ENCODE measurements at places on chromosomes 5 and 9.

DNA sequence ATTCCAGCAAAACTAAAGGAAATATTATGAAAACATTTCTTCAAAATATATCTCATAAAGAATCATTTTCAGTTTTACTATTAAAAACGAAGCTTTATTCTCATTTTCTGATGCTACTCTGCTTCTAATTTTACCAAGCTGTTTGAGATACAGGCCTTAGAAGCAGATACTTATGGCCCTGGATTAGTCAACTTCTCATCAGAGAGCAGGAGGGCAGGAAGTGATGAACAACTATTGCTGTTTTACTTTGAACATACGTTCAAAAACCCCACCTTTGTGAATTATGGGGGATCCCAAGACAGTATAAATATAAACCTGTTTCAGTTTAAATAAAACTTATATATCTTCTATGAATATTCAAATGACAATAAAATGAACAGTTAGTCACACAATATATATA lies 16.0 kb downstream of the MPDZ start:
- no peak for DNase-seq

- DNase-seq, result peak; percentile 34
Observed at GRCh38 chr5:113242481-113243348, 192.1 kb downstream of the TSSK1B start.

- DNase-seq, result no peak
Observed at GRCh38 chr5:123856766-123857165, 344.8 kb downstream of the CSNK1G3 start.

- DNase-seq, result no peak
Observed at GRCh38 chr5:58012801-58013315, 447.0 kb downstream of the PLK2 start.

DNA sequence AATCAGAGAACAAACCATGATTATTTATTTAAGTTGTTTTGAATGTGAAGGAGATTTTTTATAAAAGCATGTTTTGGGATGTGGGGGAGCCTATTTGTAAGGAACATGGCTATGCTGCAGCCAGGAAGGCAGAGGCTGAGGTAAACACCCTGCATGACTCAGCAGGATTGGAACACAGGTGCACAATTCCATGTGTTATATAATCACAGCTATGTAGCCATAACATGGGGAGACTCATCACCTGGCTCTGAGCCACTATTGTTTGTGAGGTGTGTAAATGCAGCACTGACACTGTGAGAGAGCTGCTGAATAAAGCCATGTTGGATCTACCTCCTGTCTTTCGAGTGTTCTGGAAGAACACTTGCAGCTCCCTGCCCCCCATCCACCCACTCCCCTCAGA lies 1009.8 kb downstream of the DNAH5 start:
- no peak for DNase-seq

- peak; percentile 46 for DNase-seq
Observed at GRCh38 chr5:43785198-43785597, 182.2 kb downstream of the NNT start.

DNA sequence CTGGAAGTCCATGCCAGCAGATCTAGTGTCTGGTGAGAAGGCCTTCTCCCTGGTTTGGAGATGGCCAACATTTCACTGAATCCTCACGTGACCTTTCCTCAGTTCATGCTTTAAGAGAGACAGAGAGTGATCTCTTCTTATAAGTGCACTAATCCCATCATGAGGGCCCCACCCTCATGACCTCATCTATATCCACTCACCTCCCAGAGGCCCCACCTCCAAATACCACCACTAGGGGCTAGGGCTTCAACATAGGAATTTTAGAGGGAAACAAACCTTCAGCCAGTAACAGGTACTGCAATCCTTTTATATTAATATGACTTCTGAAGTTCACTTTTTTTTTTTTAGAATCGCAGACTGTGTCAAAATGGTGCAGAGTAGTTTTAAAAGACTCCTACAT lies 496.9 kb upstream of the ADAMTS16 start:
- DNase-seq, result no peak

DNA sequence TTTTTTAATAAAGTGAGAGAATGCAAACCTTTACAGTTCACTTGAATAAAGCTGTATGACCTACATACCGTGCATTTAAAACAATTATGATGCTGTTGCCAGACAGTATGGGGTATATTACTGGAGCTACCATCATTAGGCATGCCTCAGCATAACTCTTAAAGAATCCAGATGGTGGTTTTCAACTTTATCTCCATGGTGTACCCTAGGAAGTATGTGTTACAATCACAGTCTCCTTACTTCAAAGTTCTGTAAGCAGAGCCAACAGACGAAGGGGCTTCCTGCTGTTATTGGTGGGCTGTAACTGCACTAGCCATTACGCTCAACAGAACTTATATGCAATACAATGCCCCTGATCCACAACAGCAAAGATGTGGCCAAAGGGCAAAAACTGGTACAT lies 803.3 kb downstream of the DTWD2 start:
- no peak for DNase-seq

GRCh38 chr5:139760066-139761056 lies 35.2 kb upstream of the PSD2 start:
- DNase-seq, result no peak

DNA sequence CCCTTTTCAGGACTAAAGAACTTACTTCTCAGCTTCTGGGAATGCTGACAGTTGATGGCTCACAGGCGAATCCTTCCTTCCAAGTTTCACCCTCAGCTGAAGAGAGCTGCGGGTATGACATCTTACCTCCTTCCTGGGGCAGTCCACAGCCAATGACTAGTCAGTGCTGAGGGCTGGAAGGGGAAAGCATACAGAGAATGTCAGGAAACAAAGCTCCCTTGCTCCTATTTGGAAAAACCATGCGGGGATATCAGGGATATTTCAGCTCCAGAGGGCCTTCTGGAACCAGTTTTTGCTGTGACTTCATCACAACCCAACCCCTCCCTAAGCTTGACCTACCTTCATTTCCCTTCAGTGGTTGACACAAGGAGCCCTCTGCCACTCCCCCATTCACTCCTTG lies 15.7 kb downstream of the FTMT start:
- no peak for DNase-seq

DNA sequence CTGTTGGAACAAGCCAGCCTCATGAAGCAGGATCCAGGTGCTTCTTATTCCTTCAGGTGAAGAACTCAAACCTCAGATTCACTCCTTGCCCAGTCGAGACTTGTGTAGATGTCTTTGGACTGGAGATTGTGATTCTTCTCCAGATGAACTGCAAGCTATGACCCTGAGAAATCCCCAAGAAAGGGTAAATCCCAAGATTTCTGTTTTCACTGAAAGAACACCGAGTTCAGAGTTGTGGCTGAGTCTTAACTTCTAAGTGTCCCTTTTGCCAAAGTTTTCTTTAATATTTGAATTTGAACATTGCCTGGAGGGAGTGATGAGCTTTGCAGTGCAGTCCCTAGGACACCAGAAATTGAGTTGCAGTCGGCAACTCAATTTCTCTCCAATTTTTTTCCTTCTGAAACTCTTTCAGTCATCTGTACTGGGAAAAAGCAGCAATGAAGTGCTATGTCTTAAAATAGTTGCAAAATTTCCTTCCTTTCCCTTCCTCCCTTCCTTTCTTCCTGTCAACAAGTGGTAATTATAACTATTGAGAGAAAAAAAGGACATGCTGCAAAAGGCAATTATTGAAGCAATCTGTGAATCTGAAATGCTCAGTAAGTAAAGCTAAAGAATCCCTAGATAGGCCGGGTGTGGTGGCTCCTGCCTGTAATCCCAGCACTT lies 56.1 kb downstream of the ANKRD55 start:
- no peak for DNase-seq

- DNase-seq, result no peak
Observed at GRCh38 chr5:55777332-55777731, 39.5 kb downstream of the DDX4 start.

GRCh38 chr5:64666078-64666477 lies 24.2 kb upstream of the SHISAL2B start:
- DNase-seq, result peak; percentile 43

DNA sequence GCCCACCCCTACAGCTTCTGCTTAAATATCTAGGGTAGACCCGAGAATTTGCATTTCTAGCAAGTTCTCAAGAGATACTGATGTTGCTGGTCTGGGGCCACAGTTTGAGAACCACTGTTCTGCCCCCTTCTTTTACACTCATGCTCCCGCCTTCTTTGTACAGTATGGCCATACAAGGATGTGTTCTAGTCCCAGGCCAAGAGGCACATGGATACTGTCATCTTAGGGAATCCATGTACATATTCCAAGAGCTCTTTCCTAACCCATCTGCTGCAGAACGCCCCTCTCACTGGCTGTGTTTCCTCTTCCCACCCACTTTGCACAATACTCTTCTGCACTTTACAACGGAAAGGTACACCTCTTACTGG lies 44.4 kb downstream of the FGF18 start:
- no peak for DNase-seq

GRCh38 chr5:50667653-50668595 lies 1.5 kb downstream of the PARP8 start:
- peak; percentile 39 for DNase-seq

GRCh38 chr9:114238891-114239875 lies 83.7 kb upstream of the ORM1 start:
- DNase-seq, result peak; percentile 14

DNA sequence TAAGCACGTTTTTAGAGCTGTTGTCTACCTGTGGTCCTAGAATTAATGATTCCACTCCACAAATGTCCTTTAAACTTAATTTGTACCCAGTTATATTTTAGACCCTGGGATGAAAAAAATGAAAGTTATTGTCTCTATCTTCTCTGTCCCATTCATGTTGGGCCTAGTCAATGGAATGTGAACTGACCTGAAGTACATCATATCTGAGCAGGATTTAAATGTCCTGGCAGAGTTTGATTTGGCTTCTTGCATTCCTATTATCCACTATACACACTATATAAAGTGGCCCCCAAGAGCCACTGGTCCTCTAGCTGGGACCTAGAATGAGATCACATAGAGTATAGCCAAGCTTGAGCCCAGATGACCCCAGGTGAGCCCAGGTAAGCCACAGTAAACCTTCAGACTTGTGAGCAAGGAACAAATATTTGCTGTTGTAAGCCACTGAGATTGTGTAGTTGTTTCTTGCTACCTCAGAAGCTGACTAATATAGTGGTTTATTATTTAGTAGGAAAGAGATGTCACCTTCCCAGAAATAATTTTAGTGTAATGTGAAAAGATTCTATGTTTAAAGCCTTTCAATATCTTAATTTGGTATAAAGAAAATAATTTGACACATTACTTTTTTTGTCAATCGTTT lies 37.1 kb upstream of the C6 start:
- DNase-seq, result no peak

DNA sequence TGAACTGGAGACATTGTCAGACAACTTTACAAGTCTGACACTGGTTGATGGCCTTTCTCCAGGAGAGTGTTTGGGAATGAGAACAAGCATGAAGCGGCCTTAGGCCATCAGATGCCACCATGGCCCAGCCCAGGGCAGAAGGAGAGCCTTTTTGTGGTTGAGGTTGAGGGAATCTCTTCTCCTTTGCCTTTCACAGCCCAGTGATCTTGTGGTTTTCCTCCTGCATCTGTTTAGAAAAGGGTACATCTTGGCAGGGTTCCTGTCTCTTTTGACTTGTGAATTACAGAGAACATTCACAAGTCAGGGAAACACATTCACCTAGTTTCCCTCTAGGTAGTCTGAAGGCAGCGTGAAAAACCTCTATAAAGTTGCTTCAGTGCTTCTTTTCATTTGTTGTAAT lies 27.5 kb downstream of the DMRT2 start:
- no peak for DNase-seq

GRCh38 chr5:14415698-14416074 lies 165.9 kb upstream of the OTULINL start:
- DNase-seq, result no peak

DNA sequence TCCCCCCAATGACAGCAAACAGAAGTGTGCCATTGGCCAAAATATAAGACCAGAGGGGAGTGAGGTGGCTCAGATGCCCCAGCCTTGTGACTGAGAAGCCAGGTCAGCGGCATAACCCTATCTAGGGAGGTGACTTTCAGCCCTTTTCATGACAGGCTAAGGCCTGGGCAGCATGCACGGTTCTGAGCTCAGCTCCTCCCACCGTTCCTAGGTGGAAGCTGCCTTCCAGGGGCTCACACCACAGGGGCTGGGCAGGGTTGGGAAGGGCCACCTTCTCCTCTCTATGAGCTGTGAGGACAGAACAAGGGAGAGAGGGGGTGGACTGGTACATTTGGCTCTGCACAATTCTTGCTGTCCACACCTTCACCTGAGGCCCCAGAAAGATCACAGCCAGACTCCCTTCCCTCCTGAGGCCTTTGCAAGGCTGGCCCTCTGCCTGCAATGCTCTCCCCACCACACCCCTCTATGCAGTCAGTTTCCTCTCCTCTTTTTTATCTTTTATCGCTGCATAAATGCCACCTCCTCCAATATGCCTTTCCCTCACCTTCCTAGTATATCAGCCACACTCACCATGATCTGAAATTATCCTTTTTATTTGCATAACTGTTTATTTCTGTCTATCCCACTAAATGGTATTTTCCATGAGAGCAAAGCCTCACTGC lies 5.1 kb upstream of the EGR1 start:
- no peak for DNase-seq

GRCh38 chr5:68315679-68316271 lies 100.2 kb downstream of the PIK3R1 start:
- no peak for DNase-seq

- DNase-seq, result no peak
Observed at GRCh38 chr5:125970631-125971307, 452.4 kb upstream of the GRAMD2B start.

DNA sequence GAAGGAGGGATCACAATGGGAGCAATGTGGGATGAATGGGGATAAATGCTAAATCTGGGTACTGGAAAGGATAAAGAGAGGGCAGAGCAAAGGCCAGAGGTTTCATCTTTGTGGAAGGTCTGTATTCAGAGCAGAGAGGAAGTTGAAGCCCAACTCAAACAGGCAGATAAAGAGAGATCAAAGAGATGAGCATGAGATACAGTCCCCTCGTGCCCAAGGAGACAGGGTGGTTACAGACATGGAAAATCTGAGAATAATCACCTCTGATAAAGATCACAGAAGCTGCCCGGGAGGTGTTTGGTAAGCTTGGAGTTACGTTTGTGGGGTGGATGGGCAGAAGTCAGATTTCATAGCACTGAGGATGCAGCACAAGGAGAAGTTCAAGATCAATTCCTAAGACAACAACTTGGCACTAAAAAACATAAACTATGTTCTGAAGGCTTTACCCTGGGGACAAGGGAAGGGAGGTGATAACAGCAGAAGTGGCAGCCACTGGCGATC lies 459 bp upstream of the ERAP2 start:
- peak; percentile 19 for DNase-seq

DNA sequence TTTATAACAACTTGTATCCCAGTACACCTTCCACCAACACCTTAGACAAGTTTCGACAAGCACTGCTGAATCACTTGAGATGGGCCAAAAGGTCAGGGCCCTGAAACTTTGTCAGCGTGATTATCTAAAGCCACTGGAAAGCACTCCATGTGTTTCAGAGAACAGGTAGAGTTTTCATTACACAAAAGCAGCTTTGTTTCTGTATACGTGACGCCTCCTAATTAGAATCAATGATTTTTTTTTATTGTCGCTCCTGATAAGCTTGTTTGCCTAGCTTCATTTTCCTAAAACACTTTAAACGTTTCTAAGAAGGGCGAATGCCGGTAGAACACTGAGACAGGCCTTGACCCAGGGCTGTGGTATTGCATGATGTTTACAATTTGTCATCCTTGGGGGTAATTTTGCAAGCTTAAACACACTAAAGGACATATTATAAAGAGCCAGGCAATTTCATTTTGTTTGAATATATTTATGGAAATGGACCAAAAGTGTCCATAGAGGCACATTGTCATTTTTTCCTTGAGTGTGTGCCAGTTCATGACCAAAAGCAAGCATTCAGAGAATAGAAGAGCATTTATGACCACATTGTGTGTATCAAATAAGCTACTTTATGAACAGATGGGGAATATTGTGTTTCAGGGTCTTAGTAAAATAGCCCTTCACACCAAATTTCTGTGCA lies 193.6 kb downstream of the GLIS3 start:
- DNase-seq, result no peak

- peak; percentile 20 for DNase-seq
Observed at GRCh38 chr9:36486933-36487481, 85.7 kb upstream of the MELK start.
